ENCODE measurements at places on chromosomes 2 and 18.

GRCh38 chr18:24108641-24109040 lies 30.2 kb upstream of the CABYR start:
- no peaks in the 10 kb centered on the region for H3K27me3 ChIP-seq
- H3K27ac ChIP-seq: no peak overlapping the region
- no peak overlapping the region for H3K4me3 ChIP-seq
- no peak for DNase-seq

- H3K4me1 ChIP-seq: peaks cover 40% of the 10 kb centered on the region
- H3K4me3 ChIP-seq: no peak overlapping the region
- peak overlapping the region; percentile 88 for H3K27ac ChIP-seq
- H3K36me3 ChIP-seq: no peaks in the 10 kb centered on the region
- no peak for DNase-seq
Measured at GRCh38 chr2:117960231-117960630, 53.6 kb downstream of the CCDC93 start.

GRCh38 chr18:77439888-77440287 lies 190.2 kb downstream of the GALR1 start:
- no peak for DNase-seq
- no peaks in the 10 kb centered on the region for H3K4me1 ChIP-seq
- H3K36me3 ChIP-seq: no peaks in the 10 kb centered on the region
- no peaks in the 10 kb centered on the region for H3K27me3 ChIP-seq
- no peak overlapping the region for H3K4me3 ChIP-seq

DNA sequence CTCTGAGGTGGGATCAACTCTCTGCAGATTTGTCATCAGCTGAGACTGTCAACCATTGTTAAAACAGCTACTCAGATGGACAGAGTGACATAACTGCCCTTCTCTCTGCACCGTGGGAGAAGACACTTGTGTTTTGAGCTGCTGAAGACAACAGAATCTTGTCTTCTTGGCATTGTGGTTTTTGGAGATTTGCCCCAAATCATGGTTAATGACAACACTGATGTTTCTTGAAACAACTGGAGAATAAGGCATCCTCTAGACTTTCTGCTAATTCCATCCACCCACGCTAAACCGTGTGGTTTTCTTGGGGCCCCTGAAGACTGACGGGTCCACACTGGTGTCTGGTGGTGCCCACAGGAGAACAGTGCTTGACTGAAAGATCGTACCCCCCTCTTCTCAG lies 39.5 kb downstream of the SH3BP4 start:
- H3K4me1 ChIP-seq: peaks cover 31% of the 10 kb centered on the region
- H3K36me3 ChIP-seq: no peaks in the 10 kb centered on the region
- DNase-seq: no peak
- H3K27ac ChIP-seq: no peak overlapping the region
- H3K4me3 ChIP-seq: no peak overlapping the region
- H3K27me3 ChIP-seq: no peaks in the 10 kb centered on the region

DNA sequence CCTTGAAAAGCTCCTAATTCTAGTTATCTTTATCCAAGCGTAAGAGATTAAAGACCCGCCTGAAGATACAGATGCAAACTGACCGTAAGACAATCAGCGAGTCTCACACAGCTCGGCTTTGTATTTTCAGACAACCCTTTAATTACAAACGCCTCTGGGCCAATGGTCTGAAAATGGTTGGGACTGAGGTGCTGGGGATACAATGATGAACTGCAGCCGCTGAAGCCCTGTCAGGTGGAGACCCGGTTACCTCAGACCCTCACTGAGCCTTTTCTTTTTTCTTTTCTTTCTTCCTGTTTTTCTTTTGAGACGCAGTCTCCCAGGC lies 715 bp upstream of the CFAP36 start:
- no peaks in the 10 kb centered on the region for H3K36me3 ChIP-seq
- peak overlapping the region; percentile 92 for H3K27ac ChIP-seq
- H3K4me3 ChIP-seq: peak overlapping the region; percentile 18

DNA sequence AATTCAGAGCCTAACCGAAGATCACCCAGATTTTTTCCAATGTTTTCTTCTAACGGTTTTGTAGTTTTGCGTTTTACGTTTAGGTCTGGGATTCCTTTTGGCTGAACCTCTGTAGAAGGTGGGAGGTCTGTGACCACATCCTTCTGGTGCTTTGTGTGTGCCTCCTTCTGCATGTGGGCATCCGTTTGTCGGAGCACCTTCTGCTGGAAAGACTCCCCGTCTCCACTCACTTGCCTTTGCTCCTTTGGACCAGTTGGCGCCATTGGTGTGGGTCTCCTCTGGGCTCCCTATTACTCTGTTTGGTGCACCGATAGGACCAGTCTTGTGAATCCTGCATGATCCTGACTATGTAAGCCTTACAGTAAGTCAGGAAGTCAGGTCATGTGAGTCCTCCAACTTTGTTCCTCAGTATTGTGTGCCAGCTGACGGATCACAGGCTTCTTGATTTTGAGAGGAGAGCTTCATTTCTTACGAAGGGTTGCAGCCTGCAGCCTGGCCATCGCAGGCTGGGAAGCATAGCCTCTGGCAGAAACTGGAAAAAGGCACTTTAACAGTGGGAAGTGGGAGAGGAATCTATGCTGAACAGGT lies 13.6 kb downstream of the AQP12A start:
- H3K27me3 ChIP-seq: no peaks in the 10 kb centered on the region
- H3K27ac ChIP-seq: no peak overlapping the region
- no peak for DNase-seq
- H3K36me3 ChIP-seq: no peaks in the 10 kb centered on the region

- no peak overlapping the region for H3K4me3 ChIP-seq
- no peaks in the 10 kb centered on the region for H3K36me3 ChIP-seq
- no peaks in the 10 kb centered on the region for H3K27me3 ChIP-seq
- DNase-seq: no peak
Measured at GRCh38 chr2:99936065-99936464, 206.3 kb downstream of the AFF3 start.

- no peak overlapping the region for H3K27ac ChIP-seq
- H3K27me3 ChIP-seq: no peaks in the 10 kb centered on the region
- H3K4me3 ChIP-seq: no peak overlapping the region
- no peaks in the 10 kb centered on the region for H3K36me3 ChIP-seq
Measured at GRCh38 chr2:112630268-112630667, 15.5 kb upstream of the SLC20A1 start.

GRCh38 chr2:172560721-172561120 lies 4.8 kb downstream of the PDK1 start:
- H3K4me1 ChIP-seq: peaks cover 7% of the 10 kb centered on the region
- no peaks in the 10 kb centered on the region for H3K27me3 ChIP-seq
- H3K36me3 ChIP-seq: no peaks in the 10 kb centered on the region
- no peak overlapping the region for H3K4me3 ChIP-seq

DNA sequence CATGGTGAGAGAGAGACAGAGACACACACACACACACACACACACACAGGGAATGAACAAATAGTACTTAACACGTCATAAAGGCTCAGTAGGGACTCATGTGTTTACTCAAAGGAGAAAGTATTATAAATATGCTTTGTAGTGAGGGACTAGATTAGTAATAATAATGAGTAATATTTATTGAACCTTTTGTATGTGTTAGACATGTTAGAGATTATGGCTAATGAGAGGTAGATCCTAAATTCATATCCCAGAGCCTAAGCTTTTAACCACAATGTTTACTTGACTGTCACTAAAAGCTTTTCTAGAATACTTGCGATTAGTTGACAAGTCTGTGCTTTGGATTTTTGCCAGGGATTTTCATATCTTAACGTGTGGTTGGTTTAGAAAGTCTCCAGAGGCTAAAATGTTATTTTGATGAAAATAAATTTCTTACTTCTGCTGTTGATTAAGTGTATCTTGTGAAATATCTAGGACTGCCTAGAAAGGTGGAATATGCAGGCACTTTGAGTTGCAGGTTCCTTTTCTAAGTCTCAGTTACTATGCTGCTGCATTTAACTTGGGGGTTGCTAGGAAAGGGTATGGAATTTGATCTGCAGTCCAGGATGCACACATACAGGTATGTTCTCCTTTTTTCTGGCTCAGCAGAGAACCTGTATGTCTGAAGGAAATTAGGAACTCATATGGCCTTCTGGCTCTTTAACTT lies 64.5 kb downstream of the UBR3 start:
- no peaks in the 10 kb centered on the region for H3K36me3 ChIP-seq
- peaks cover 17% of the 10 kb centered on the region for H3K4me1 ChIP-seq
- no peak overlapping the region for H3K4me3 ChIP-seq

DNA sequence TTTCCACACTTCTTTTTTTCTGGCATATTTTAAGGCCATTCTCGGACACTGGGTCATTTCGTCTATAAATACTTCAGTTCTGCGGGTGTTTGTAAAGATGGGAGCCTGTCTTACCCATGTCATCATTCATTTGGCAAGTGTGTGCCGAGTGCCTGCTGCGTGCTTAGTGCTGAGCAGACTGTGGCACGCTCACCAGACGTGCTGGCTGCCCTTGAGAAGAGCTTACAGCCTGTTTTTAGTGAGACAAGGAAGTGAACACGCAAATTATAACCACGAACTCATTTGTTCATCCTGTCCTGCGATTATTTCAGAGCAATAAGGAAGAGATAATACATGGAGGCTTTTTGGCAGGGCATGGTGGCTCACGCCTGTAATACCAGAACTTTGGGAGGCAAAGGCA lies 10.4 kb upstream of the STON1 start:
- no peak overlapping the region for H3K4me3 ChIP-seq
- H3K36me3 ChIP-seq: no peaks in the 10 kb centered on the region
- DNase-seq: peak; percentile 75
- no peak overlapping the region for H3K27ac ChIP-seq

GRCh38 chr18:56721031-56721430 lies 69.9 kb downstream of the WDR7 start:
- DNase-seq: no peak
- no peaks in the 10 kb centered on the region for H3K36me3 ChIP-seq
- H3K27me3 ChIP-seq: no peaks in the 10 kb centered on the region
- H3K4me3 ChIP-seq: no peak overlapping the region
- H3K4me1 ChIP-seq: no peaks in the 10 kb centered on the region
- H3K27ac ChIP-seq: no peak overlapping the region

- H3K27ac ChIP-seq: peak overlapping the region; percentile 93
- H3K27me3 ChIP-seq: no peaks in the 10 kb centered on the region
- H3K4me1 ChIP-seq: peaks cover 25% of the 10 kb centered on the region
- H3K4me3 ChIP-seq: no peak overlapping the region
- peak; percentile 75 for DNase-seq
Measured at GRCh38 chr2:190467575-190468083, 59.5 kb downstream of the MFSD6 start.

DNA sequence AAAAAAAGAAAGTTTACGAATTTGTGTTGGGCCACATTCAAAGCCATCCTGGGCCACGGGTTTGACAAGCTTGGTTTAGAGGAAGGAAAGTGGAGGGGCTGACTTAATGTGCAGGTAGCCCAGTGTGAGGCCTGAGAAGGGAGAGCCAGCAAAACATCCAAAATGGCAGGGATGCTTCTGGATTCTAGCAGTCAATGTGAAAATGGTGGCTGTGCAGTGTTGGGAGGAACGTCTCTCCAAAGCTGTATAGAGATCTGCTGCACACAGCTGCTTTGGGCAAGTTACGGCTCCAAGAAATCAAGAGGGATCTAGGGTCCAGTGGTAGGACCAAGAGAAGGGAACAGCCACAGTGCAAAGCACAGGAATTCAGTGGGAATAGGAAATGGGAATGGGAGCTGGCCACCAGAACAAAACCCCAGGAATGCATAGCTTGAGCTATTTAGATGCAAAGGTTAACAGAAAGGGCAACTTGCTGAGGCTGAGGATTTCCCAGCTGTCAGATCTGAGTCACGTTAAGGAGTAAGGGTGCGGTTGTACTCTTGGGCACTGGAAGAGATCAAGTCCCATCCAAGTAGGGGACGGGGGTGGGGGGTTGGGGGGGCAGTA lies 70.6 kb downstream of the B3GNT2 start:
- DNase-seq: no peak
- no peak overlapping the region for H3K27ac ChIP-seq
- H3K4me1 ChIP-seq: no peaks in the 10 kb centered on the region
- no peaks in the 10 kb centered on the region for H3K27me3 ChIP-seq
- H3K4me3 ChIP-seq: no peak overlapping the region
